Caco-2 (cell line): ENCODE measurements at places on chromosomes 6 and 20.

GRCh38 chr6:125046107-125046925 is 84.1 kb downstream of the RNF217 start:
- H3K4me3 ChIP-seq = no peak overlapping the region
- no peak overlapping the region for H3K27ac ChIP-seq
- H3K27me3 ChIP-seq = no peaks in the 10 kb centered on the region
- DNase-seq = peak; percentile 64
- H3K4me1 ChIP-seq = no peaks in the 10 kb centered on the region

- no peaks in the 10 kb centered on the region for H3K4me1 ChIP-seq
- no peak overlapping the region for H3K27ac ChIP-seq
- no peak overlapping the region for H3K4me3 ChIP-seq
- H3K27me3 ChIP-seq = no peaks in the 10 kb centered on the region
Measured at GRCh38 chr6:13419422-13420195, 67.8 kb downstream of the GFOD1 start.

DNA sequence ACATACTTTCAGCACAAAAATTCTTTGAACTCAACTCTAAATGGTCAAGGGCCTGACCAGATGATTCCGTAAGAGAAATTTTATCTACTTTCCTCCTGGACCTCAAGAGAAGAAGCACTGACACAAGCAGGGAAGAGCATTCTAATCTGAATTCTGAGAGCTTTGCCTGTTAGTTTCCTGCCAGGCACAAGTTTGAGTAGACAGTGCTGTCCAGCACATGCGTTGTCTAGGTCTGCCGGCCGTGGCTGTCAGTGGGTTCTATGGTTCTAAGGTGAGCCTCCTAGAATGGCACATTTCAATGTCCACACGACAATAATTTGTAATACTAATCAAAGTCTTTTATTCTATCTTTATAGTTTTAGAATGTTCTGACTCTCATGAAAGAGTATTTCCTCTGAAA is 91.9 kb downstream of the RFPL4B start:
- H3K27ac ChIP-seq = no peak overlapping the region
- peak; percentile 20 for DNase-seq
- H3K27me3 ChIP-seq = no peaks in the 10 kb centered on the region
- peaks cover 26% of the 10 kb centered on the region for H3K4me1 ChIP-seq
- no peaks in the 10 kb centered on the region for H3K36me3 ChIP-seq
- no peak overlapping the region for H3K4me3 ChIP-seq

DNA sequence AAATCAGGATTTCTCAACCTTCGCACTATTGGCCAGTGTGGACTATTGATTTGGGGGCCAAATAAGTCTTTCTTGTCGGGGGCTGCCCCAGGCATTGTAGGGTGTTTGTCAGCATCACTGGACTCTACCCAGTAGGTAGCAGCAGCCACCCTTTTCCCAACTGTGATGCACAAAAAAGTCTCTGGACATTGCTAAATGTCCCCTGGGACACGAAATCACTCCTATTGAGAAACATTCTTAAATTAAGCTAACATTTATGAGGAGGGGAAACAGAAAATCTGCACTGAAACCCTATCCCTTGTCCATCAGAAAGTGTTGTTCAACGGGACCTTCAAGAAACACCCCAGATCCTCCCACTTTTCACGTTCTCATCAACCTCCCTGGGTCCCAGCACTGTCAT is 54.2 kb downstream of the NFATC2 start:
- no peak overlapping the region for H3K4me3 ChIP-seq
- no peak for DNase-seq
- H3K4me1 ChIP-seq = no peaks in the 10 kb centered on the region
- H3K27me3 ChIP-seq = no peaks in the 10 kb centered on the region
- H3K27ac ChIP-seq = no peak overlapping the region

GRCh38 chr6:33839399-33840047 is 35.7 kb upstream of the MLN start:
- H3K4me3 ChIP-seq = no peak overlapping the region
- DNase-seq = no peak
- no peaks in the 10 kb centered on the region for H3K27me3 ChIP-seq

DNA sequence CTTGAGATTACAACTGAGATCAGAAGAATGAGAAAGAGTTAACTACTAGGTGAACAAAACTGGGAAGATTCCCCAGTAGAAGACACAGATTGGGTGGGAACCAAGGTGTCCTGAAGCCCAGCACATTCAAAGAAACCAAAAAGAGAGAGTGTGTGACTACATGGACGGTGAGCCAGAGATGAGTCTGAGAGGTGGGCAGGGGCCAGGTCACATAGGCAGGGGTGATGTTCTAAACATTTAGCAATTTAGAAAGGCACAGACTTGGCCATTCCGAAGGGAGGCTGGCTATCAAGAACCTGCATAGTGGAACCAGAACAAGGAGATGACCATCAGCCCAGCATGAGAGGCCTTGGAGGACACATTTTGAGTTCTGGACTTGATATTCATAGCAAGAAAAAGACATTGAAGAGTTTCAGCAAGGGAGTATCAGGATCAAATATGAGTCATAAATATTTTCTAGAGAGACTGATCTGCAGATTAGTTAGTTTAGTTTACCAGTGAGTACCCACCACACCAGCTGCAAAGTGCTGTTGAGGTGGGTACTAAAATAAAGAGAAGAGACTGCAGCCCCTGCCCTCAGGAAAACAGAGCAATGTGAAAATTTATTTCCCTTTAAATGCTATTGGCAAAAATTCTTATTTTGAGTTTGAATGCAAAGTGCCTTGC is 340.5 kb upstream of the PRDM1 start:
- H3K27me3 ChIP-seq = no peaks in the 10 kb centered on the region
- H3K36me3 ChIP-seq = no peaks in the 10 kb centered on the region
- H3K4me1 ChIP-seq = no peaks in the 10 kb centered on the region
